ENCODE measurements at places on chromosomes 1 and 21. TPM values are rescaled to one million over a fixed set of nuclear protein-coding genes. Genes with fewer than 3 reads are reported as not detected.

DNA sequence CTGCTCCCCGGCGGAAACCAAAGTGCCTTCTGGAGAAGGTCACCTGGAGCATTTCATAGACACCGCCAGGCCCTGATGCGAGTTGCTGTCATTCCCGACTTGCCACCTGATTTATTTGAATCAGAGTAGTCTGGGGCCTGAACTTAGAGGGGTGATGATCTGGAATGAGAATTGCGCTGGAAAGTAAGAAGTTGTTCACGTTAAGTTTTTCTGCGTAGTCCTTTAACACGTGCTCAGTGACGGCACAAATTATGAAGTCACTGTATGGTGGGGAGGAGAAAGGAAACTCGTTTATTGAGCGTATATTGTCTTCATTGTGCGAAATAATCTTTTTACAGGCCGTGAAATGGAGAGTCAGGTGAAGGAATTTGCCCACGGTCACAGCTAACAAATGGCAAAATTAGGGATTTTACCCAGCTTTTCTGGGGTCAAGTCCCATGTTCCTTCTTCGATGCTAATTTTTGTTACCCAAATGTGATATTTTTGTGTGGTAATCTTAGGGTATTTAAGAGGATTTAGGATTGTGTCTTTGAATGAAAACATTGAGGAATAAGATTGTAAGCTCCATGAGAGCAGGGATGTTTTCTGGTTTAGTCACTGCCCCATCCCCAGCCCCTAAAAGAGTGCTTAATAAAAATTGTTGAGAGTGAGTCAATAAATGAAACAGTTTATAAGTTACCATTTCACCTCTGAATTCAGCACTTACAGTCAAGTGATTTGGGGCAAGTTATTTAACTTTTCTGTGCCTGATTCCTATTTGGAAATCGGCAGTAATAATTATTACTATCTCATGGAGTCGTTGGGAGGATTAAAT lies 46.4 kb upstream of the NBL1 start:
- no peak for DNase-seq

DNA sequence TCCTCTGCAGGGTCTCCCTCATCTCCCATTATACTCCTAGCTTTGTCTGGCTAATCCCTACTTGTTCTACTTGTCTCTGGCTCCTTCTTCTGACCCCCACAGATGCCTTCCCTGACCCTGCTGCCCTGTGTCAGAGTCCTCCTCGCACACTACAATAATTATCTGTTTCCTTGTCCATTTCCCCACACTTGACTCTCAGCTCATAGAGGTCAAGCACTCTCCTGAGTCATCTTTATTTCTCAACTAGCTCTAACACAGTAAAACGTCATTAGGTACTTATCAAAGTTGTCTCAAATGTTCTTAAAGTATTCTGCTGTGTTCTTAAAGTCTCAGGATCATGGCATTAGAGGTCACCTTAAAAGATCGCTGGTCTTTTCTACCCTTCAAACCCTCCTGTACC lies 47.1 kb downstream of the C8A start:
- no peak for DNase-seq

DNA sequence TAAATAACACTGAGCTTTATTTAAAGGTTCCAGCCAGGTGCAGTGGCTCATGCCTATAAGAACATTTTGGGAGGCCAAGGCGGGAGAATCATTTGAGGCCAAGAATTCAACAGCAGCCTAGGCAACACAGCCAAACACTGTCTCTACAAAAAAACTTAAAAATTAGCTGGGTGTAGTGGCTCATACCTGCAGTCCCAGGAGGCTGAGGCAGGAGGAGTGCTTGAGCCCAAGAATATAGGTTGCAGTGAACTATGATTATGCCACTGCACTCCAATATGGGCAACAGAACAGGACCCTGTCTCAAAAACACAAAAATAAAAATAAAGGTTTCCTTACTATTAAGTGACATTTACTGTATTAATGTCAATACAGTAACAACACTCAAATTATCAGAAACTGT lies 2.1 kb downstream of the TAF12 start:
- DNase-seq, result no peak

DNA sequence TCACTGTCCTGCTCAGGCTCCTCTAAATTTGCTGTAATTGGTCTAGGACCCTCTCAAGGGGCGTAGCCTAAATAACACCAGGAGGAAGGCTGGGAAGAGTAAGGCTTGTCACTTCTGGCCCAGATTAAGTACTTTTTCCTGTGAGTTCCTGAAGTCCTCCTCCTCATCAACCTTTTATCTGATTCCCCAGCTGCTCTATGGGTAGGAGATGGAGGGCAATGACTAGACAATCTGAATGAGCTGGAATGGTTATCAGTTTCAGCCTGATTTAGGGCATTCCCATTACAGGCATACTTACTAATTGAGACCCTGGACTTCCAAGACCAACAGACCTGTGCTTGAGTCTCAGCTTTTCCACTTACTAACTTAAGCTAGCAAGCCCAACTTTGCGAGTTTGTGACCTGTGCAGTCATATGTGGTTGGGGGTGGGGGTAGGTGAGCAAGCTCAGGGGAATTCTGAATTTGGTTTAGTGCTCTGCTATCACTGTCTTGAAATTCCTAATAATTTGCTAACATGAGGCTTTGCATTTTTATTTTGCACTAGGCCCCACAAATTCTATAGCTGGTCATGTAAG lies 18.0 kb upstream of the FGGY start:
- no peak for DNase-seq

The ST6GALNAC3 gene
- 87.0 TPM for polyA plus RNA-seq

DNA sequence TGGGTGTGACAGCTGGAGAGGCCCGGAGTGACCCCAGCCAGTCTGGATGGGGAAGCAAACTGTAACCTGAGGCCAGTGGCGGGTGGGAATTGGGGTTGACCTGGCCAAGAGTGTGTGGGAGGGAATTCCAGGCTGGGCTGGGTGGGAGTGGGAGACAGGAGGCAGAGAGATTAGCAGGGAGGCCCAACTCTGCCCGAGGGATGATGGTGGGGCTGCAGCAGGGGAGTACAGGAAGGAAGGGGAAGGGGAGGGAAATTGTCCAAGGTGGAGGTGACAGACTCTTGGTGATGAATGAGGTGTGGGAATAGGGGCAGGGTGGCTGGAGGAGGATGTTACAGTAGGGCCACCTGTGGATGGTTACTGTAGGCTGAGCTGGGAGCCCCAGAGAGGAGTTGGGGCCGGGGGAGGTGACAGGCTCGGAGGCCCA lies 40.4 kb downstream of the HUNK start:
- DNase-seq, result no peak

All from renal cortex interstitium (tissue), 15 donors.